ENCODE measurements at places on chromosomes 5 and 9.

- no peak for DNase-seq
Measured at GRCh38 chr5:169694091-169694625, 57.1 kb downstream of the DOCK2 start.

DNA sequence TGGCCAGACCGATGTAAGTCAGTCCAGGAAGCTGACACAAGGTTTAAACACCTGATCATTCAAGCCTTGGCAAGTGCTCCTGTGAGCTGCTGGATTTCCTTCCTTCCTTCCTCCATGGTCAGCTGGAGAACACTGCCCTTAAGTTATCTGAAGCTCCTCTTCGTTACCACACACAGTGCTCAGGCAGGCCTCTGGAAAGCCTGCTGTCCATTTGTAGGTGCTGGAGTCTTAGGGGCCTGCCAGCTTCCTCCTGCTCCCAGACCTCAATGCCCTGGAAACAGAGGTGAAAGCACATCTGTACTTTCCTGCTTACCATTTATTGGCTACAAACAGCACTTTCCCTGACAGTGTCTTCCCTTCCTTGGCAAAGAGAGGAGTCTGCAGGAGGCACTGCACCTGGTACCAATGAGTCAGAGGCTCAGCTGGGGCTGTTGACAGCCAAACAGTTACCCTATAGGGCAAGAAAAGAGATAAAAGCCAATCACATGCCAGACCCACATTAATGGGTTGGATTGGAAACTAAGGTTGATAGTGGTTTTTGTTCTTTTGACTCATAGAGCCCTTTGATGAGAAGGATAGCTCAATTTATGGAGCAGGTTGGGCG is 72.6 kb upstream of the PUM3 start:
- no peak for DNase-seq

DNA sequence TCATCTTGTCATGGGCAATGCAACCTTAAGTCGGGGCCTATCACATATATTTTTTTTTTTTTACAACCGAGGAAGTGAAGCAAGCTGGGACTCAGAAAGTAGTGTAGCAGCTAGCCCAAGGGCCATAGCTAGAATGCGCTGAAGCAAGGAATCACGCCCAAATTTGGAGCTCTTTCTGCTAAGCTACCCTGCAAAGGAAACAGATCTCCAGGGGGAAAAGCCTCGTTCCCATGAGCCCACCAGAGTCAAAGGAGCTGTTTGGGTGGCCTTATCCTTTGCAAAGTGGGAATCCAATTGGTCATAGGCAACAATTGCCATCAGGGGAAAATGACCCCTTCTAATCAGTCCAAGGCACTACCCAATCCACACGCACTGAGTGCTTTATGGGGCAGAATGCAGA is 390.4 kb downstream of the EBF1 start:
- DNase-seq: no peak

DNA sequence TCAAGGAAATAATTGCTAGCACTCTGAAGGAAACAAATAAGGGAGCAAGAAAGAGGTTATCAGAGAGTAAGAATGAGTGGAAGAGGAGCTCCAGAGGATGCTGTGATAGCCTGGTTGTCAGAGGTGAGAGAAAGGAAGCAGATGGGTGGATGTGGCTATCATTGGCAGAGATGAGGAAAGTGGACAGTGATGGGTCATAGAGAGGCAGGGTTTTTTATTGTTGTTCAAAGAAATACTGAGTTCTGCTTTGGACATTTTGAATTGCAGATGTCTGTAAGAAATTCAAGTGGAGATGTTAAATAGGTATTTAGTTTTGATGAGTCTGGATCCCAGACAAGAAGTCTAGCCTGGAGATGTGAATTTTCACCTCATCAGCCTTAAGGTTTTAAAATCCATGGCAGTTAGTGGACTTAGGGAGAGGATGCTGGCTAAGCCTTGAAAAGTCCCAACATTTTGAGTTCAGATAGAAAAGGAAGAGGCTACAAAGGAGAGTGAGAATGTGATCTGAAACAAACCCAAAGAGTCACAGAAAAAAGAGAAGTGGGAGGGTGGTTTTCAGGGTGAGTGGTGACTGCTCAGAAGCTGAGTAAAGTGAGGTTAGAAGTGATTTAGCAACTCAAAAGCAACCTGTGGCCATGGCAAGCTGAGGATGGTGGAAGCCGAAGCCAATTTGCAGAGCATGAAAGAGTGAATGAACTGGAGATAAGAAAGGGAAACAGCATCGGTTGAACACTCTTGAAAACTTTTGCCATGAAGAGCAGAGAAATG is 50.4 kb downstream of the PPIC start:
- peak; percentile 24 for DNase-seq

DNA sequence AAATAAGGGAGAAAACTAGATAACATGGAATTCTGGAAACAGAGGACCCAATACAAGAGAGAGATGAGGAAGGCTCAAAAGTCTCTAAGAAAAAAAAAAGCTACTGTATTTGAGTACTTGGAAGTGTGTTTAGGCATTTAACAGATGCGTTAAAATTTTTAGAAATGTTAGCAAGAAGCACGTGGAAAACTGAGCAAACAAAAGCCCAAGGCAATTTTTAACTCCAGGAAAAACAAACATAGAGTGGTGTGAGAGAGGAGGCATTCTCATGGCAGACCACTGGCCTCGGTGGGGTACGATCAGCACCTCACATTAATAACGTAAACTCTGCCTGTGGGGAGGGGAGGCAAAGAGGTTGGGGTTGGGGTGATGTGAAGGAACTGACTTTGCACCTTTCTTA is 321.4 kb downstream of the GADD45G start:
- no peak for DNase-seq

DNA sequence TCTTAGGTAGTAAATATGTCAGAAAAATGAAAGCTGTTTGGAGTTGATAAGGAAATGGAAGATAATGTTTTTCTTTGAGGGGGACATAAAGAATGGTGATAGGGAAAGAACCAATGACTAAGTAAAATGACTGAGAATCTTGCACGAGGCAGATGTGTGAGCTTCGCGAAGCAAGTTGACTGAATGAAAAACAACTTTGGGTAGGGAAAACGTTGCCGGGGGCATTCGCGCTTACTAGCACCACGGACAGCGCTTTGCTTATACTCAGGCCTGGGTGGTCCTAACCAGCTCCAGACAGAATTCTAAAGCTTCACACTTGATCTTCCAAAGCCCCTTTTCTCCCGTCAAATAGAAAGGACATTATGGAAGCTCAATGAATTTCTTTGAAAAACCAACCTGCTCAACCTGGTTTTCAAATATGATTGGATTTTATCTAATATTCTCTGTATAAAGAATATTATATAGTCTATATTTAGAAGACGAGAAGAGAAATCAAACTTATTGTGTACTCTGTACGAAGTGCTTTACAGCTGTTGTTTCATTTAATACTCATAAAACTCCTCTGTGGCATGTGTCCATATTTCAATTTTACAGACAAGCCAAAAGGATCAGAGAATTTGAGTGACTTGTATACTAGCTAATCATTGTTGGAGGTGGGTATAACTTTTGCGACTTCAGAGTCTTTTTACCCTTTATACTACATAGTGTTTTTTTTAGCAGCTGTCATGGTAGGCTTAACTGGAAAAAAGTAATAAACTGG is 1.9 kb upstream of the CDKN2B start:
- DNase-seq: no peak

- no peak for DNase-seq
Measured at GRCh38 chr9:114308361-114308950, 14.4 kb upstream of the ORM1 start.

DNA sequence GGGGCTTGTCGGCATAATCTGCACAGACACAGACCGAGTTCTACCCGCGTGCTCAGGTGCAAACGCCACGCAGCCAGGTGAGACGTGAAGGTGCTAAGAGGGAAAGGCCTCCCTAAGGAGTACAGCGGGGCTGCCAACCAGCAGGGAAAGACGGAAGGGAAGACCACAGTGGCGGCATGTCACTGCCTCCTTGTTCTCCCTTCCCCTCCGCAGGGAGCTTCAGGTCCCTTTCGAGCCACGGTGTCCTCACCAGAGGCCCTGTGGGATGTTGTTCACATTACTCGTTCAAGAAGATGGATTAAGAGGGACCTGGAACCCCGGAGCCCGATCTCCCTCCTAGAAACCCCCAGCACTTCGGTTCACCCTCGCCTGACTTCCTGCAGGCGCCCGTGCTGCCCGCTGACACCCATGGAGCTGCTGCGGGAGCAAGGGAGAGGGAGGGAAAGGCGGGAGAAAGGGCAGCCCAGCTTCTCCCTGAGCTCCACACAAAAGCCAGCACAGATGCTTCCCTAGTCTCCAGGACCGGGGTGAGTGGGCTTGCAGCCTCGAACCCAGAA is 686 bp downstream of the BRD9 start:
- peak; percentile 52 for DNase-seq

DNA sequence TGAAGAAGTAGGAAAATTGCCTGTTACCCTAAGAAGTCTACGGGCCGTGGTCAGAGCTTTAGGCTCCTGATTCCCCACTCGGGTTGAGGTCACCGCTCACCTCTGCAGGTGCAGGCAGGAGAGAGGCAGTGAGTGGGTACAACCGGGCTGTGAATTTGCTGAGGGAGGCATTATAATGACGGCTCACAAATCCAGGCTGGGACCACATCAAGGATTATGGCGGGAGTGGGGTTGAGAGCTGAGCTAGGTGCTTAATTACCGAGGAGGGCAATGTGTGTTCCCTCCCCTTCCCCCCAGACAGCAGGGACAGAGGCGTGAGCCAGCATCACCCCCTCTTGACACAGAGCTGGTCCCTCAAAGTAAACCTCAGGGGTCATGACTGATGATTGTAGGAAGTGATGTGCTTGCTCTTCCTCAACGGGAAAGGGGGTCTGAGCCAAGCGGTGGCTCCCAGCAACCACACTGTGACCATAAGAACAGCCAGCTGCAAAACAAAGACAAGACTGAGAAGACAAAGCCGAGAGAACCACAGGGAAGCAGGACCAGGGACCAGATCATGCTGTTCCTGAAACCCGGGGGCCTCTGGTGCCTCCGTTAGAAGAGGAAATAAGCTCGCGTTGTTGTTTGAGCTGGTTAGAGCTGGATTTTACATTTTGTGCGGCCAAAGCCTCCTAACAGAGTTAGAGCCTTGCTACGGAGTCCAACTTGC is 77.7 kb downstream of the OLFM1 start:
- DNase-seq: no peak

- DNase-seq: no peak
Measured at GRCh38 chr5:161022151-161022550, 170.1 kb upstream of the ATP10B start.

DNA sequence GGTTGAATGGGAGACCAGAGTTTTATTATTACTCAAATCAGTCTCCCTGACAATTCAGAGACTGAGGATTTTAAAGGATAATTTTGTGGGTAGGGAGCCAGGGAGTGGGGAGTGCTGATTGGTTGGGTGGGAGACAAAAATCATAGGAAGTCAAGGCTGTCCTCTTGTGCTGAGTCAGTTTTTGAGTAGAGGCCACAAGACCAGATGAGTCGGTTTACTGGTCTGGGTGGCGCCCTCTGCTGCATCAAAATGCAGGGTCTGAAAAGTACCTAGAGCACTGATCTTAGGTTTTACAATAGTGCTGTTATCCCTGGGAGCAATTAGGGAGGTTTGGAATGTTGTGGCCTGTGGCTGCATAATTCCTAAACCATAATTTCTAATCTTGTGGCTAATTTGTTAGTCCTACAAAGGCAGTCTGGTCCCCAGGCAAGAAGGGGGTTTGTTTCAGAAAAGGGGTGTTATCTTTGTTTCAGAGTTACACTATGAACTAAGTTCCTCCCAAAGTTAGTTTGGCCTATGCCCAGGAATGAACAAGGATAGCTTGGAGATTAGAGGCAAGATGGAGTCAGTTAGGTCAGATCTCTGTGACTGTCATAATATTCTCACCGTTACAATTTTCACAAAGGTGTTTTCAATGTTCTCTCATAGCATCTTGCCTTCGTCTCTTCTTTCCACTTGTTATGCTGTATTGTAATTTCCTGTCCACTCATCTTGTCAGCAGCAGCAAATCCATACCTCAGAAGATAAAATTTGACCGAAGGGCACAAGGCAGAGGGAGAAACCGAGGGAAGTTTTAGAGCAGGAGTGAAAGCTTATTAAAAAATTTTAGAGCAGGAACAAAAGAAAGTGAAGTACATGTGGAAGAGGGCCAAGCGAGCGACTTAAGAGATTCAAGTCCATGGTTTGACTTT is 59.2 kb upstream of the CLINT1 start:
- no peak for DNase-seq

GRCh38 chr5:113230711-113231652 is 203.8 kb downstream of the TSSK1B start:
- DNase-seq: no peak

Data from GM12891 (cell line).